Stimulated activated CD8-positive, alpha-beta memory T cell treated with anti-CD3 and anti-CD28 coated beads, Interleukin-15, amount 100 ng/mL, for 4 hours (primary cell): ENCODE measurements at places on chromosomes 6 and 20.

- DNase-seq, result no peak
Measured at GRCh38 chr6:21935561-21936028, 342.0 kb downstream of the SOX4 start.

- no peak for DNase-seq
Measured at GRCh38 chr6:138869398-138869797, 73.5 kb downstream of the ECT2L start.

GRCh38 chr6:364609-365540 is 26.7 kb upstream of the IRF4 start:
- DNase-seq, result no peak

GRCh38 chr20:19748681-19749080 is 9.4 kb upstream of the RIN2 start:
- DNase-seq, result no peak

DNA sequence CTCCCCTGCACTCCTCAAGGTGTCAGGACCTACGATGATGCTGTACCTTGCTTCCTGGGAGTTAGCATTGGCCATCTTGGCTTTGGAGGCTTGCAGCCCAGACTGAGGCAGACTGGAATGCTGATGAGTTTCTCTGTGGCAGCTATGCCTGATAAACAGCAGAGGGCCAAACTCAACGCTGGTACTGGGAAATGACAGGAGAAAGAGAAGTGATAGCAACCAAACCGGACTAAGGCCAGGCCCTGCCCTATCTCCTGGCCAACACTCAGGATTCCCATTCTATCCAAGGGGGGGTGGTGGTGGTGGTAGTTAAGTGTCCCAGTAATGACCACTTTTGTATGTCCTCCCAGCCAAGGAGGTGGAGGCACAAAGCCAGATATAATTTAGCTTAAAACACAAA is 90.0 kb upstream of the DTNBP1 start:
- DNase-seq, result no peak

- no peak for DNase-seq
Measured at GRCh38 chr20:59835448-59836395, 97.7 kb downstream of the SYCP2 start.

- DNase-seq, result no peak
Measured at GRCh38 chr20:62951896-62952372, 575 bp upstream of the SLC17A9 start.

- DNase-seq, result no peak
Measured at GRCh38 chr6:129662980-129663431, 47.0 kb downstream of the ARHGAP18 start.

- no peak for DNase-seq
Measured at GRCh38 chr20:17657898-17658647, 24.0 kb downstream of the RRBP1 start.

GRCh38 chr20:22248051-22248667 is 336.2 kb downstream of the FOXA2 start:
- DNase-seq, result no peak

GRCh38 chr6:163786995-163787671 is 372.6 kb downstream of the QKI start:
- DNase-seq, result no peak

DNA sequence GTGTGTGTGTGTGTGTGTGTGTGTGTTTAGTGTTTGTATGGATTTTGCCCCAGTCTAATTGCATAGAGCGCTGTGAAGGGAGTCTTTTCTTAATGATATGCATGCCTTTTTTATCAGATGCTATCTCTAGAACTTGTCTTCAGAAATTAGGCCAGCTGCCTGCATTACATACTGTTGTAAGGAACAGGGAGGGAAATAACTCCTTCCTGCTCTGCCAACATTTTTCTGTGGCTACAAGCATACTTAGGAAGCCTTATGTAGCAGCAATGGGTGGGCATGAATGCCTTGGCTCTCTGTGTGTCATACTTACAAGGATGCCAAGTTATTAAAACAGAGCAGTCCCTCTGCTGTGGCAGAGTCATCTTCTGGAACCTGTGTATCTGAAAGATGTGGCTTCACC is 8.0 kb upstream of the COL21A1 start:
- no peak for DNase-seq

DNA sequence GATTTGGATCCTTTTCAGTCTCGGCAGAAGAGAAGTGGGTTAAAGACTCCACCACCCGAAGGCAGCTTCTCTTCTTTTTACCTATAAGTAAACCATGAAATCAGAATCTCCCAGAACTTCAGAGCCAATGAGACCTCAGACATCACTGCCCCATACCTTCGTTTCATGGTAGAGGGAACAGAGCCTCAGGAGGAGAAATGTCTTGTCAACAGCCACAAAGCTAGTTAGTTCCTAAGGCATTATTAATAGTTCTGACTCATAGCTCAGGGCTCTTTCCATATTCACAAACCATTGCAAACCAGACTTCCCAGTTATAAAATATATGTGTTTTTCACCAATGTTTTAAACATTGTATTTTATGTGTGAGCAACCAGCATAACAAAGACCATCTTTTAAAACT is 118.7 kb upstream of the RIPOR2 start:
- DNase-seq, result no peak

DNA sequence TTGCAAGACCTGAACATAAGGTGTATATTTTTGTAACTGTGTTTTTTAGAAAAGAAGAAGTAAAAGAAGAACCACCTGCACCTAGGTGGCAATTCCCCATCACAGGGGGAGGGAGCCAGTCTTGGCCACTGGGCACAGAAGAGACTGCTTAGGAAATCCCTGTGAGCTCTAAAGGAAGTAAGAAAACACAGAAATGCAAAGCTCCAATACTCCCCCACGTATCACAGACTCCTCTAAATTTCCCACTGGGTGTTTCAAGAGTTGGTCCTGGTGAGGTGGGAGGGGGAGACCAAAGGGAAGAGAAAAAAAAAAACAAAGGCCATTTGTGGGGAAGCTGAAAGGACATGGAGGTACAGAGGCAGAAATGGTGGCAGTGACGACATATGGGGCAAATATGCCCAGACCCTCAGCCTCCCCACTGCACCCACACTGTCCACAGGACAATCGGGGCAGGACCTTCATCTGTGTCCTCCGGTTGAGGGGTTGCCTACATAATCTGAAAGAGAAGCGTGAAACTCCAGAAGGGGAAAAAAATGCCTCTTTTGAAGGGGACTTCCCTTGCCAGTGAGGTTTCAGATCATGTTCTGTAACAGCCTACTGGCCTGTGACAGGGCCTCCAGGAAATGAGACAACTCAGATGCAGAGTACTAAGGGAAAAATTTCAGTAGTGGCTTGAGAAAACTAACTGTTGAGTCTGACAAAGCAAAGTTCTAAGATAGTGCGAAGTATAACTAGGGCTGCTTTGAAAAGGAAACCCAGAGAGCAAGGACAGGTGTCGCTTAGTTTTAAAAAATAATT is 226.2 kb upstream of the MARCKS start:
- DNase-seq, result no peak

- no peak for DNase-seq
Measured at GRCh38 chr6:153662982-153663381, 376.1 kb upstream of the OPRM1 start.

- DNase-seq, result no peak
Measured at GRCh38 chr6:117498159-117498558, 15.7 kb downstream of the DCBLD1 start.

GRCh38 chr6:128425856-128426255 is 94.5 kb downstream of the PTPRK start:
- no peak for DNase-seq

DNA sequence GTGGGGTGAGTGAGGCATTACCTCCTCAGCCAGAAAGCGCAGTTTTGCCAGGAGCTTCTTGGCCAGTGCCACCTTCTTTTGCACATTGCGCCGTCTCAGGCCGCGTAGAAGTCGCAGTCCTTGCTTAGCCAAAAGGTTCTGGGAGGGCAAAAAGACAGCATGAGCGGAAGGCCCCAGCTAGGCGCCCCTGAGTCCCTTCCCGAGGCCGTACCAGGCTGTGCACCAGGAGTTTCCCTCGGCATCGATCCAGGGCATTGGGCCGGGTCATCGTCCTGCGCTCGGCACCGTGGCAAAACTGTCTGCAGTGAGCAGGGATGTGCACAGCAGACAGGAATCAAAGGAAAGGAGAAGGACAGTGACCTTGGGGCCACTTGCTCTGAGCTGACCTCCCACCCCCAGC is 20.2 kb upstream of the SPAG4 start:
- no peak for DNase-seq

- DNase-seq, result no peak
Measured at GRCh38 chr20:40565001-40565681, 123.9 kb downstream of the MAFB start.

DNA sequence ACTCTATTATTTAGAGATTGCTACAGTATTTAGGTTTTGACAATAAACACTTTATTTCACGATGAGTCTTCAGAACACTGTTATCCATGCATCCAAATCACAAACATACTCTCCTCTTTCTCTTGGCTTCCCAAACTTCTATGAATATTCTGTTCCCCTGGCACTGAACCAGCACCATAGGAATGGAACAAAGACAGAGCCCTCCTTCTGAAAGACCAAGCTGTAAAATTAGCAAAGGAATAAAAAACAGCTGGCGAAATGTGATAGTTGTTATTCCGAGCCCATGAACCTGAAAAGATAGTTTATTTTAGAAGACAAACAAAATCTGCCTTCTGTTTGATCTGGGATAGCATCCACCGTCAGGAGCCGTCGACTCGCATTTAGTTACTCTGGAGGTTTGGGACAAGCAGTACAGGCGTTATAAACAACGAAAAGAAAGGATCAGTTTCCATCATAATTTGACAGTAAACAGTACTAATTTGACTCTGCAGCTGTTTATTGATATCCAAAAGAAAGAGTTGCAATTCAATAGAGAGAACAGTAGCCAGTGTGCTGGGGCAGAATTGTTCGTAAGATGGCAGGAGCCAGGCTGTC is 161.4 kb downstream of the CLIC5 start:
- DNase-seq, result no peak

DNA sequence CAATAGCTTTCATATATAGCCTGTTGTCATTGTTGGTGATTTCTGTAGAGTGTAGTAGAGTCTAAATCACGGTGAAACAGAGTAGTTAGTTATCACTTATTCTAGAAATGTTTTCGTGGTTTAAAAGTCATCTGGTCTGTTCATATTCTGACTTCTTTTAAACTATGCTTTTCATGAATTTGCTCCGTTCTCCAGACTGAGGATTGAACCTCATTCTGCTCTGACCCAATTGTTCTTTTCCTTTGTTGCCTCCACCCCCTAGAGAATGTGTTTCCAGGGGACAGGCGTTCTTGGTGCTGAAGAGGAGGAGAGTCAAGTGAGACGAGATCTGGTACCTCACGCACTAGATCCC is 748 bp upstream of the ZNF292 start:
- DNase-seq, result no peak

- DNase-seq, result no peak
Measured at GRCh38 chr6:106574741-106575458, 54.4 kb downstream of the RTN4IP1 start.

DNA sequence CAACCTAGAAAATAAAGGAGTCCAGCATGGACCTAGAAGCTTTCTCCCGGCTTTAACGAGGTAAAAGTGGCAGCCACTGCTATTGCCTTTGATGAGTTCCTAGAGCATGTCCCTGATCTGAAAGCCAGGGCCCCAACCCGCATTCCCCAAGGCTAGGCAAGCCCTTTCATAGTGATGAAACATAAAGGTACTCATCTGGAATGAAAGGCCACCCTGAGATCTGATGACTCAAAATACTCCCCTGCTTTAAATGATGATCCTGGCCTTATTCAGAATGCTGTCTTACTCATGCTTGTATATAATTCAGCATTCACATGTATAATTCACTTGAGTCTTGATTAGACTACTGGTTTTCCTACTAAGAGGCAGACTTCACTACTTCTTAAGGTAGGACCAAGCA is 21.3 kb downstream of the TTPAL start:
- no peak for DNase-seq

- DNase-seq, result no peak
Measured at GRCh38 chr6:85672623-85673022, 29.9 kb upstream of the SYNCRIP start.

- no peak for DNase-seq
Measured at GRCh38 chr6:49052901-49053300, 410.2 kb downstream of the MMUT start.

- DNase-seq, result no peak
Measured at GRCh38 chr20:35572838-35573237, 31.0 kb downstream of the ERGIC3 start.

DNA sequence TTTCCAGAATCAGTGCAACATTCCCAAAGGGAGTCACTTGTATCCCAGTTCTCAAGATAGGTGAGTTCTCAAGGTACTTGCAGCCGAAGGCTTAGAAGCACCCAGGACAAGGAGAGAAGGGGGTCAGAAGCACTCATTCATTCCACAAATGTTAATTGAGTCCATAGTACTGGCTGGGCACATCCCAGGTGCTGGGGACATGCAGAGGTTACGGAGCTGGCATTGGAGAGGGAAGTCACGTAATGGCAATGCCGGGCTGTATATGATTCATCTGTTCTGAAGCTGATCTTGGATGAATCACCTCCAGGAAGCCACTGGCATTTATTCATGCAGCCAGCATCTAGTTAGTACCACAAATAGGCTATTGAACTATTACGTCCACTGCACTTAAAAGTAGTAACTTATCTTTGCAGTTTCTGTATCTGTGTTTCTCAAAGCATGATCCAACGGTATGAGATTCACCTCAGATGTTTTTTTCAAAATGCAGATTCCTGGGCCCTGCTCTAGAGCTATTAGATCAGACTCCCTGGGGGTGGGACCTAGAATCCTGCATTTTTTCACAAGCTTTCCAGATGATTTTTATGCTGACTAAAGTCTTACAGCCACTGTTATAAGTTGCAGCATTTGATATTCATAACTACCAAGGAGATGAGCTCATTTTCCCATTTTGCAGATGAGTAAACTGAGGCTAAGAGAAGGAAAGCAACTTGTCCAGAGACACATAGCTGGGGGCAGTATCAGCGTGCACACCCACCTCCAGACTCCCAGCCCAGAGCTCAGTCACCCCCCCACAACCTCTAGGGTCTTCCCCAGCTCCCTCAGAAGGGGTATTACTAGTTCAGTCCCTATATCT is 44.1 kb upstream of the ID1 start:
- DNase-seq, result no peak

DNA sequence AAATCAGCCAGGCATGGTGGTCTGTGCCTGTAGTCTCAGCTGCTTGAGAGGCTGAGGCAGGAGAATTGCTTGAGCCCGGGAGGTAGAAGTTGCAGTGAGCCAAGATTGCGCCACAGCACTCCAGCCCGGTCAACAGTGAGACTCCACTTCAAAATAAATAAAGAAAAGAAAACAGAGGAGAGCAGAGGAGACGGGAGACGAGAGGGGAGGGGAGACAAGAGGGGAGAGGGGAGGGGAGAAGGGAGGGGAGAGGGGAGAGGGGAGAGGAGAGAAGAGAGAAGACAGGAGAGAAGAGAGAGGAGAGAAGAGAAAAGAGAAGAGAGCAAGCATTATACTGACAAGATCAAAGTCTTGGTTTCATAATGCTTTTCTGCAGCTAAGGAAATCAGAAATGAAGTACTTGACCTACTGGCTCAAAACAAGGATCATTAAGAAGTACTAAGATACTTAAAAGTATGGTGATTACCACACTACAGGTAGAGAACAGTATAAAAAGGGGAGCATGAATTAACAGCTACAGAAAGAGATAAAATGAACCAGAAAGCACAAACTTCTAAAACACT is 30.5 kb downstream of the FAM8A1 start:
- DNase-seq, result no peak

- DNase-seq, result no peak
Measured at GRCh38 chr20:40441771-40442170, 247.3 kb downstream of the MAFB start.
